ENCODE measurements at places on chromosomes 5 and 9. TPM values are rescaled to one million over a fixed set of nuclear protein-coding genes. Genes with fewer than 3 reads are reported as not detected.

Gene MEIKIN
- total RNA-seq = not detected

Gene RUSC2
- total RNA-seq = 8.3 TPM

DNA sequence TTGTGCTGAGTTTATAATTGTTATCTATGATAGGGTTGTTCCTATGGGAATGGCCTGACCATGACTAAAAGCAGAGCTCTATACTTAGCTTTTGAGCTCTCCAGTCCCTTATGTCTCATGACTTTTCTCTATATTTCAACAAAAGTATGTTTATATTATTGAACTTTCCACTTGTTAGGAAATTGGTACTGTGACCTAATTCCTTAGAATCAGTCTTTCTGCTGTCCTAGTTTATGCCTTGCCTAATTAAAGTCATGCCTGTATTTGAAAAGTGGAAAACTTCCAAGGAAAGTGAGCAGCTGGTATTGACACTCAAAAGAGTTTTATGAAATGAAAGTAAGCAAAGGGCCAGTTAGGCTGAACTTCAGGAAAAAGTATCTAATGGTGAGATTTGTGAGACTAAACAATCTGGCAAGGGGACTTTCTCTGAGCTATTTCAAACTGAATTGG is 68.6 kb downstream of the XRCC4 start:
- no peaks in the 10 kb centered on the region for H3K27me3 ChIP-seq
- no peak overlapping the region for H3K4me3 ChIP-seq
- no peaks in the 10 kb centered on the region for H3K36me3 ChIP-seq
- DNase-seq = no peak
- H3K27ac ChIP-seq = no peak overlapping the region
- H3K4me1 ChIP-seq = no peaks in the 10 kb centered on the region

Gene WDR38
- not detected for total RNA-seq

- no peak overlapping the region for H3K4me3 ChIP-seq
- no peak overlapping the region for H3K27ac ChIP-seq
- no peak for DNase-seq
Observed at GRCh38 chr5:59380350-59380951, 513.1 kb downstream of the PDE4D start.

- H3K4me3 ChIP-seq = no peak overlapping the region
- no peaks in the 10 kb centered on the region for H3K36me3 ChIP-seq
- no peaks in the 10 kb centered on the region for H3K4me1 ChIP-seq
- H3K27me3 ChIP-seq = peaks cover 17% of the 10 kb centered on the region
- H3K27ac ChIP-seq = no peak overlapping the region
Observed at GRCh38 chr9:133605856-133606707, 3.1 kb downstream of the FAM163B start.

Data from natural killer cell treated with Interleukin-12 subunit alpha and Interleukin-12 subunit beta and Interleukin-15 and Interleukin-18, amount 100 ng/mL, for 72 hours (primary cell).